D721Med (cell line): ENCODE measurements at places on chromosomes 2 and 18.

DNA sequence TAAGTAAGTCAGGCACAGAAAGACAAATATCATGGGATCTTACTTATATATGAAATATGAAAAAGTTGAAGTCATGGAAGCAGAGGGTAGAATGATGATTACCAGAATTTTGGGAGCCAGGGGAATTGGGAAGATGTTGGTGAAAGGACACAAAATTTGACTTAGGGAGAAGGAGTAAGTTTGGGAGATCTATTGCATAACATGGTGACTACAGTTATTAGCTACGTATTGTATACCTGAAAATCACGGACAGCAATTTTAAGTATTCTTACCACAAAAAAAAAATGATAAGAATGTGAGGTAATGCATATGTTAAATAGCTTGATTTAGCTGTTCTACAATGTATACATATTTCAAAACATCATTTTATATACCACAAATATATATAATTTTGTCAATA, 94.2 kb upstream of the COL5A2 start:
- no peak for DNase-seq

- no peak for DNase-seq
Observed at GRCh38 chr2:27185331-27186026, 26.4 kb upstream of the ATRAID start.

GRCh38 chr2:28676152-28676835, 75.3 kb upstream of the PPP1CB start:
- no peak for DNase-seq

DNA sequence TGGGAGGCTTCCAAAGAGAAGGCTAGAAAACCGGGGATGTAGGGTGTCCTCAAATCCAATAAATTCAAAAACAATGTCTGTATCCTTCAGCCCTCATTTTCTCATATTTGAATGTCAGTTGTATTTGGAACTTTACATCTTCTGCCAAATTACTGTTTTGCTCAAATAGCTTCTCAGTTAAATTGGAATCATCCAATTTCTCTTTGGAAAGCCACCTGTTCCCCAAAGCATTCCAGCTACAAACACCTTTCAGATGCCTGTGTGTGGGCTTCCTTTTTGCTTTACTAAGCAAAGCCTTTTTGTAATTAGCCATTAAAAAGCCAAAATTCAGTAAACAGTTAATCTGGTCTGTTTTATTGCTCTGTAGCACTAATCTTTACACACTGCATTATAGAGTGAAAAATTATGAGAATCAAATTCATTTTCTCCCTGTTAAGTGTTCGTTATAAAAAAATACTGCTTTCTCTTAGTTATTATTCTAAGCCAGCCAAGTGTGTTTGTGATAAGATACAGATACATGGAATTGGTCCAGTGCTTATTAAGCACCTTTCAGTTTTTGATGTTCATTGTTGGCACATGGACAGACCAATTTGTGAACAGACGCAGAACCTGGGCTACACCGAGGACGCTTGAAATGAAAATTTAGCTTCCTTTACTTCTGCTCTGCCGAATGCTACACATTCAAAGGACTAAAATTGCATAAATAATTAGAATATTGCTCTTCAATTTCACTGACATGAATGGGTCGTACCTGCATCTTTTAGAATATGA, 151.6 kb downstream of the RTN4 start:
- DNase-seq: no peak

GRCh38 chr2:171531836-171532450, 9.7 kb downstream of the CYBRD1 start:
- no peak for DNase-seq

DNA sequence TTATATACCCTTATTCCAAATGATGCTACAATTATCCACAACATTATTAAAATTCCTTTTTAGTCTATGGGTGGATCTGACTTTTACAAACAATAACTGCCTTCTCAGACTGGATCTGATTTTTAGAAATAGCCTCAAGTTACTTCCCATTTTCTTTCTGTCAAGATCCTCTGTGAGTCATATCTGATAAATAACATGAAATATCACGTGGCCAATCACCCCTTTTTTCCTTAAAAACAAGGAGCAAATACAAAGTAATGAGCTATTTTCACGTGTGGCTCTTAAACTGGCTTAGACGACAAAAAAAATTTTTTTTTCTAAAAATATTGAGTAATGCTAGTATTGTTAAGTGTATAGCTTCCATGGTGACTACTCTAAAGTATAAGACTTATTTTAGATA, 6.7 kb downstream of the PELI1 start:
- no peak for DNase-seq
